ENCODE measurements at places on chromosomes 11 and 22.

DNA sequence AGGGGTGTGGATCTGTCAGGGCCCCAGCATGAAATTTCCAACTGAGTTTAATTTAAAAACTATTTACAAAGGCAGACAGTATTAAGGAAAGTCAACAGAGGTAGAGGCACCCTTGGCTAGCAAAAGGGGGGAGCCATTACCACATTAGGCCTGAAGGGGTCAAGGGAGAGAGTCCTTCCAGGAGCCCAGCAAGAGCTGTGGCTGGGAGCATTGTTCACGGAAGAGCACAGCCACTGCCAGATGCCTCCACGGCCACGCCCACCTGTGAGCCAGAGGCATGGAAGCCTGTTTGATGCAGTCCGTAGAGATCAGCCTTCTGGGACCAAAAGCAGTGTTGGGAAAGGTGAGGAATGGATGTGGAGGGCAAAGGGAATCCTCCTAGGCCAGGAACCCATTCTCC lies 102.6 kb downstream of the GALNT18 start:
- DNase-seq, result no peak

DNA sequence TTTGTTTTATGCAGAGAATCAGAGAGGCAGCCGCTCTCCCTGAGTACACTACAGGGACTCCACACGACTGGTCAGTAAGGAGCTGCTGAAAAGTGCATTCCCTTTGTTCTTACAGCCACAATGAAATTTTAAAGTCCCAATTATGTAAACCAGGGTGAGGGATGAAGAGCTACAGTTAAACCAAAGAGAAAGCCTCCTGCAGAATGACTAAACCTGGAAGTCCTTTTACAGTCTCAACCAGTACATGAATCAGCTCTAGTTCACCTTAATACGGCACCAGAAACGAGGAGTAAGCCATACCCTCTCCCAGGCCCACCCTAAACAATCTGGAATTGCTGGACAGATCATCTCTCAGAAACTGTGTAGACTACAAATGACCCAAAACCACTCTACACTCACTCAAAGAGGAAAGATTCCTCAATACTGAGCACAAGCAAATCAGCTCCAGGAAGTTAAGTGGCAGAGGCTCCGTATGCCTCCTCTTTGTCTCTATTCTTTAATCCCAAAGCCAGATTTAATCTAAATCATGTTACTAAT lies 113.1 kb downstream of the RBFOX2 start:
- DNase-seq, result no peak

- DNase-seq, result no peak
Observed at GRCh38 chr11:128515086-128515485, 72.3 kb downstream of the ETS1 start.

DNA sequence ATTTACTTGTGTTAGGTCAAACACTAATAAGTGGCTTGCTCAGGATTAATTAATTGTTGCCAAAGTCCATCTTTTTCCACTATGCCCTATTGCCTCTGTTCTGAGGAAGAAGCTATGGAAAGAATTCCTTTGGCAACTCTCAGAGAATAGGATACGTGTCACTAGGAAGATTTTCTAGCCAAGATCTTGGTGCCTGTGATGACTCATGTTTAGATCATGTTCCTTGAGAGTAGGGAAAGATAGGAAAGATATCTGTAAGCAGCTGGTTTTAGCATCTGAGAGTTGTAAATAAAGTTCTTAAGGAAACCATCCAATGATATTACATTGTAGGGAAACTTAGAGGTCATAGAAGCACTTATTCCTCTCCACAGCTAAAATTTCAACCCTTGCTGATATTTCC lies 15.7 kb downstream of the SLN start:
- no peak for DNase-seq

- peak; percentile 42 for DNase-seq
Observed at GRCh38 chr11:12087075-12088004, 23.1 kb upstream of the MICAL2 start.

- peak; percentile 53 for DNase-seq
Observed at GRCh38 chr11:122981388-122982264, at the start of gene BSX. BSX (minus strand) TSS chr11:122981834; CDS start chr11:122981671, 163 bp downstream.
